Activated T-cell treated with anti-CD3 and anti-CD28 coated beads for 1 hour (primary cell): ENCODE measurements at places on chromosomes 11 and 22.

- DNase-seq, result no peak
These were observed at the start of gene FAM181B for GRCh38 chr11:82733444-82734119. TSS of gene FAM181B (minus strand) at chr11:82733864. CDS start at chr11:82733729, 135 bp downstream.

DNA sequence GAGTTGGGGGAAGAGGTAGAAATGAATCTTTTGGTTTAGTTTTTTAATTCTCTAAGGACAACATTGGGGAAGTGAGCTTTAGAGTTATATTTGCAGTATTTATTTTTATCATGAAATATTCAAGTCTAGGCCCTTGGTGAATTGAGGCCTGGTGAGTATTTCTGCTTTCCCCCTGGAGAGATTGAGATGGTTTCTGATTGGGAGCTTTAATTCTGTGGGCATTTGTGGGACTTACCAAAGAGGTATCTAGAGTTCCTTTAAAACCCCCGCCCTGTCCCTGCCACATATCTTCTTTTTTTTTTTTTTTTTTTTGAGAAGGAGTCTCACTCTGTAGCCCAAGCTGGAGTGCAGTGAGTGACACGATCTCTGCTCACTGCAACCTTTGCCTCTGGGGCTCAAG, 9.6 kb downstream of the ACO2 start:
- DNase-seq, result no peak

GRCh38 chr11:102485095-102485722, 32.6 kb upstream of the TMEM123 start:
- DNase-seq, result no peak

GRCh38 chr22:29146771-29147170, 58.9 kb upstream of the EMID1 start:
- DNase-seq, result no peak

DNA sequence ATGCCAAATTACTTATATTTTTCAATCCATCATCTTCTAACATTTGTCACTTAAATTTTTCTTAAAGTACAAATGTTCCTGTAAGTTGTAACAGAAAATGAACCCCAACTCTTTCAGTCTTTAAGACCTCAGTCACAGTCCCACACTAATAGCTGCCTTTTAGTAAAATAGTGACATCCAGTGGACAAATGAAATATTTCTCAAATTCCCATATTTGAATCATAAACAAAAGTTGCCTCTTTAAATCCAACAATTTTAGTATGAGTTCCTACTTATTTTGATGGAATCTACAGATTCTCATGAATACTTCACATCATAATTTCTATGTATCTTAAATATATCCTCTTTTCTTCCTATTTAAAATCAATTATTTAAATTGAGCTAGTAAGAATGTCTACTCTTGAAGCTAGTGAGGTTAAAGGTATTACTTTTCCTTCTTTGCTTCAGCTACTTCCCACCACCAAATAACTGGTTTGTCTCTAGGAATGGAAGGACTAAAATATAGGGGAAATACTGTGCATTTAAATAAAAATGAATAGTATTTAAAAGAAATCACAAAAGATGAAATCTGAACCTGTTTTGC, 9.2 kb downstream of the LIN7C start:
- DNase-seq, result no peak

DNA sequence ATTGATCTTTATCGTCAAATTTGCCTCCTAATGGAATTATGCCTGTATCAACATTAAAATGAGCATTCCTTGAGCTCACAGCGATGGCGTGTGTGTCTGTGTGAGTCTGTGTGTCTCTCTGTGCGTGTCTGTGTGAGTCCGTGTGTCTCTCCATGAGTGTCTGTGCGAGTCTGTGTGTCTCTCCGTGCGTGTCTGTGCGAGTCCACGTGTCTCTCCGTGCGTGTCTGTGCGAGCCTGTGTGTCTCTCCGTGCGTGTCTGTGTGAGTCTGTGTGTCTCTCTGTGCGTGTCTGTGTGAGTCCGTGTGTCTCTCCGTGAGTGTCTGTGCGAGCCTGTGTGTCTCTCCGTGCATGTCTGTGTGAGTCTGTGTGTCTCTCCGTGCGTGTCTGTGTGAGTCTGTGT, 326.5 kb upstream of the B3GAT1 start:
- no peak for DNase-seq

DNA sequence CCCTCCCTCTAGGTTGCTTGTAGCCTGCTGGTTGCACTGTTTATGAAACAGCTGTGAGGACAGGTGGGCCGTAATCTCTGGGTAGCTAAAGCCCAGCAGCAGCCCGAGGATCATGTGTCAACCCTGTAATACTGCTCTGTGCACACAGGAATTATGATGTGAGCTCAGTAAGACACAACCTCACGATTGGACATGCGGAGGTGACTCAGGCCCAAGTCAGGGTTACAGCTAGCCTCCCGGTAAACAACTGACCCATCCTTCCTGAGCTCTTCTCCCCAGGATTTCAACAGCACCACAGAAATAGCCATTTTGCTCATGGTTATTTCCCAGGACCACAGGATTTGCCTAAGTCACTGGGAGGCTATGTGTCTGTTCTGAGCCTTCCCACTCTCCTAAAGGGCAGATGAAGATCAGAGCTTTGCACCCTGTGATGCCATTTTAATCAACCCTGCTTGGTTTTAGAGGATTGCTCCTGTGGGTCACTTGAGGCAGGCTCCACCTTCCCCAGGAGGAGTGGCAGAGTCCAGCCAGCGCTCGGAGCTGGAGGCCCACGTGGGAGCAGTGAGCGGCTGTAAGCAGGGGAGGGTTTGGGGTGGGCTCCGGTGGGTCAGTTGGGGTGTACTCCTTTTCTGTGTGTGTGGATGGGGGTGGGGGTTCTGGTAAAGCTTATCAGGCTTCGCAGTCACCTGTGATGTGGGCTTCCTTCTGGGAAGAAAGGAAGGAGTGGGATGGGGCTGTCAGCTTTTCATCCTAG, at the start of gene AMPD3:
TSS of gene AMPD3 (plus strand) at position 387 of the 754 bp plus-strand sequence. CDS start 6,256 bp downstream, outside the sequence.
- no peak for DNase-seq

DNA sequence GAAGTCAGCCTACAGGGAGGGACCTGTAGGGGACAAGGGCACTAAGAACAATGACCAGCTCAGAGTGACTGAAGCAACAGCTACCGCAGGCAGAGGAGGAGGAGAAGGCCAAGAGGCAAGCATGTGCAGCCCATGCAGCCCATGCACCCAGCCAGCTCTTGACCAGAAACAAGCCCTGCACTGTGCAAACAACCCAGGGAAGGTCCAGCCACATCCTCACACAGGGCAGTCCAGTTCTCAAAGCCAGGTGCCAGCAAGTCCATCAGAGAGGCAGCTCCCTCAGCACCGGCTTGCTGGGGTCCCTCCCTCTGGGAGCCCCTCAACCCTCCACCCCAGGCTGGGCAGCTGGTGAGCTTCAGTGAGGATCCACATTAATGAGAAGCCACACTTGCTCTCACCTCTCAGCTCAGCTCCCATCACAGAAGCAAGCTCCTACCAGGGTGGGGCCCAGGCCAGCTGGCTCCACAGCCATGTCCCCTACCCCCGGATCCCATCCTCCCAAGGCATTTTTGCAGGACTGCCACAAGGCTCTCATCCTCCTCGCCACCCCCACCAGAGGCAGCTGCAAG, 7.1 kb downstream of the DGCR2 start:
- DNase-seq, result no peak

GRCh38 chr22:40485813-40486667, 115.6 kb downstream of the SGSM3 start:
- no peak for DNase-seq

DNA sequence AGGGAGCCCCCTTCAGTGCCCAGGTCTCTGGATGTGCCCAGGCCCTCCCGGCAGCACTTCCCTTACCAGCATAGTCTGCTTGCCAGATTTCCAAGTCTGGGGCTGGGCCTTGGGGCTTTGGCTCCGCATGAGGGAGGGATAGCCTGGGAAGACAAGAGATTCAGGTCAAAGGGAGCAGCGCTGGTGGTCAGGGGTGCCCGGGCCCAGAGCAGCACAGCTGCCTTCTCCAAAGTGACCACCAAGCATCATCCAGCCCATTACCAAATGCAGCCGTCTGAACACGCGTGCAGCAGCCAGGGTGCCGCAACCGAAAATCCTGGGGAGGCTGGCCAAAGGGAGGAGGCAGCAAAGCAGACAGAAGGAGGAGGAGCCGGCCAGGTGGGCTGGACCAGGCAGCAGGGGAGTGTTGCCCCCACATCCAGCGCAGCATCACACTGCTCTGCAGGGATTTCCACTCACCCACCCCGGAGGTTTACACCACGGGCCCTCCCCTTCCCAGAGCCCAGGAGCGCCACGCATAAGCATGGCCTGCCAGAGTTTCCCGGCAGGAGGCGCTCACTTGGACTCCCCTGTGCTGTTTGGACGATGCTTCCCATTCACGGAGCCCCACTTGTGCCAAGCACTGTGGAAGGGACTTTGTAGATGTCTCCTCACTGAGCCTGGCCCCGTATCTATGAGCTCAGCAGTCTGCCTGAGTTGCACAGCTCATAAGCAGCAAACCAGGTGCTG, 22.5 kb downstream of the TRIM29 start:
- DNase-seq, result no peak

DNA sequence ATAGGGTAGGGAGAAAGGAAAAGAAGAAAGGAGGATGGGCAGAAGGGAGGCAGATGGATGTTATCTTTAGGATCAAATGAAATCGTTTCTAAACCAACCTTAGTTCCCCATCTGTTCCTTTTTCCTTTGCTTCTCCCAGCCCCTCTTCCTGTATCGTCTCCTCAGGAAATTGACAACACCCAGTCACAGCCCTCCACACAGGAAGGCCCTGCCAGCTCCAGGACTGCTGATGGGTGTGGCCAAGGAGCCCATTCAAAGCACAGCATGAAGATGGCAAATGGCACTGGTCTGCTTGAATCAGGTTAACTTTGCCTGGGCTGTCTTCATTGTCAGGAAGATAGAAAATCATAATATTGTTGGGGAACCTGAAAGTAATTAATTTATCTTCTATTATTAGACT, 164.8 kb downstream of the C11orf87 start:
- no peak for DNase-seq

- DNase-seq, result no peak
These were observed 3.1 kb upstream of the HEPACAM start for GRCh38 chr11:124938970-124939369.

GRCh38 chr11:107564877-107565218, 687 bp downstream of the ALKBH8 start:
- DNase-seq, result no peak

DNA sequence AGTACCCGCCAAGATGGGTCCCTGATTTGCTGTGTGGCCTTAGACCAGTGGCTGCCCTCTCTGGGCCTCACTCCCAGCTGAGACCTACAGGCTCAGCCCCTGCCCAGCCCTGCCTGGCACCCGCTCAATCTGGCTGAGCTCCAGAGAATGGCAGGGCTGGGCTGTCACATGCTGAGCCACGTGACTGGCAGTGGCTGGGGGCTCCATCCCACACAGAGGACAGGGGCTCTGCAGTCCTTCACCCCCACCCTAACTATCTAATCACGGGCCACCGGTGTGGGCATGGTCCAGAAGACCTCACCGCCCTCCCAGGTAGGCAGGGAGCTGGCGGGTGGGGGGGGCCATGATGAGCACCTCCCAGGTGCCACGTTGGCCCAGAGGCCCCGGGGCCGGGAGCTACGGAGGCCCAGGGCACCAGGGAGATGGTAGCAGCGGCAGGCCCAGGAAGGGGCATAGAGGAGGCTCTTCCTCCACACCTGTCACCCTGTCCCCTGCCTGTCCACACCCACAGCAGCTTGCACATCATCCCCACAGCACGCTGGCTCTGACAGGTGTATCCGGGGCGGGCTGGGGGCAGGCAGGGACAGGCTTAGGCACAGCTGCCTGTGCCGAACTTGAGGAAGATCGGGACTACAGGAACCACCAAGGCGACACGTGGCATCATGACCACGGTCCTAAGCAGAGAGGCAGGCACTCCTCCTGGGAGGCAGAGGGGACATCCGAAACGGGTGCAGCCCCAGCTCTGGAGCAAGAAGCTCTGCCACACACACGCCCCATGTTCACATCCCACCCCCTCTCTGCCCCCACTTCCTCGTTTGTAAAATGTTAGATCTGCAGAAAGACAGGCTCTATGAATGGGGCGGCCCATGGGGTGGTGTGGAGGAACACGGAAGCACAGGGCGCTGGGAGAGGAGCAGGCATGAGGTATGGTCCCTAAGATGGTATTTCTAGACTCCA, 1.5 kb upstream of the ALDH3B1 start:
- DNase-seq, result no peak

DNA sequence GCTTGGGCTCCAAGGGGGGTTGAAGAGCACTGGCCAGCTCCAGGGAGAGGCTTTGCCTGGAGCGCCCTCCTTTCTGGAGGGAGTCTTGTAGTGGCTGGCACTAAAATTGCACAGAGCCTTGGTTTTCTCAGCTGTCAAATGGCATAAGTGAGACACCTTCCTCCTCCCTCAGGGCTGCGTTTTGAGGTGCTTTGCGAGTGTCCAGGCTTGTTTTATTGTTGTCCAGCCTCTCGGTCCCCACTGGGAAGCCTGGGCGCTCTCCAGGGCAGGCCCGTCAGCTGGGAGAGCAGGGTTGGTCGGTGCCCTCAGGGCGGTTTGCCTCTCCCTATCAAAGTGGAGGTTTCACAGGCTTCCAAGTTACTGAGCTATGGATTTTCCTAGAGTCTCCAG, 149.3 kb upstream of the B3GAT1 start:
- DNase-seq, result no peak

DNA sequence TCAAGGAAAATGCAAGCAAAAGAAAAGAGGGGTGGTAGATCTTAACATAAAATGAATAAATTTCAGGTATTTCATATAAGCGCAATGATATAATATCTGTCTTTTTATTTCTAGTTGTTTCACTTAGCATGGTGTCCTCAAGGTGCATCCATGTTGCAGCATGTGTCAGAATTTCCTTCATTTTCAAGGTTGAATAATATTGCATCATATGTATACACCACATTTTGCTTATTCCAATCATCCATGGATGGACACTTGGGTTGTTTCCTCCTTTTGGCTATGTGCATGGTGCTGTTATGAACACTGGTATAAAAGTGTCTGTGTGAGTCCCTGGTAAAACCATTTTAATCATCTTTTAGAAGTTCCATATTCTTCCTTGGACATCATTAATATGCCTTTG, 7.0 kb upstream of the KDM4F start:
- DNase-seq, result no peak

- no peak for DNase-seq
These were observed 142.4 kb downstream of the DSCAML1 start for GRCh38 chr11:117654281-117655255.

- DNase-seq, result no peak
These were observed 100.8 kb downstream of the KIAA1671 start for GRCh38 chr22:25053153-25053805.

DNA sequence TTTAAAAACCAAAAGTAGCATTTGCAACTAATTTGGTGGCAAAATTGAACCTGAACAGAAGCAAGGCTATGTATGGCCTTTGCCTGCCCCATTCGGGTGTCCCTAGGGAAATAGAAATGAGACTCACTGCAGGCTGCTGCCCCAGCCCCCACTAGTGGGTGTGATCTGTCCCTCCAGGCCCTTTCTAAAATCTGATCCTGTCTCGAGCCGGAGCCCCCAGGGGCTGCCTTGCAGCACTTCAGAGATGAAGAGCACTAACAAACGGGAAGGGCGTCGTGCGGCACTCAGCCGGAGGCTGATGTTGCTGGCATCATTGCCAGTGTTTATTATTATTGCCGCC, 43.2 kb downstream of the CD82 start:
- no peak for DNase-seq

DNA sequence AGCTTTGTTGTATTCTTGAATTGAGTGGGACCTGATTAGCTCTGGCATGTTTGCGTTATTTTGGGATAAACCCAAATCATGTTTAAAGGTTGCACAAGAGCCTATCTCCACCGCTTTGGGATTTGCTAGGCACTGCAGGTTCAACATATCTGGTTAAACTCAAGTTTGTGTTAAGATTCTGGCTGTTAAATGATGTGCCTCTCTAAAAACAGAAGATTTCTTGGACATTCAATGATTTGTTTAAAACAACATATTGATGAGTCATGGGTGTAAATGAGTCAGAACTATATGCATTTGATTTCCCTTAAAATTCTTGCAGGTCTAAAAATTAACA, 67.4 kb downstream of the AMOTL1 start:
- DNase-seq, result no peak
